ENCODE measurements at places on chromosomes 1 and 21. TPM values are rescaled to one million over a fixed set of nuclear protein-coding genes. Genes with fewer than 3 reads are reported as not detected.

Gene RPRD2
- total RNA-seq, result 40.4 TPM

Gene KIF17
- 4.9 TPM for total RNA-seq

Gene ATP6V1G3
- total RNA-seq, result 1.9 TPM

Gene FYB2
- total RNA-seq, result 5.5 TPM

Gene RNU1-3
- 8,605 TPM for total RNA-seq

Gene LCE3D
- not detected for total RNA-seq

Gene AQP10
- total RNA-seq, result not detected

Gene CD48
- 20.5 TPM for total RNA-seq

Gene GPR37L1
- 0.13 TPM for total RNA-seq

Gene WDR64
- total RNA-seq, result not detected

Gene FCRL6
- 1.4 TPM for total RNA-seq

Gene DMRTA2
- total RNA-seq, result not detected

Gene ZBTB8A
- 10.4 TPM for total RNA-seq

Gene RPTN
- not detected for total RNA-seq

Gene DNAH14
- total RNA-seq, result 25.1 TPM

Measured in kidney (tissue), 22 donors.